ENCODE measurements at places on chromosomes 7 and 10.
A peak's percentile ranks its signal among the peaks of the same experiment; 100 is the strongest.

DNA sequence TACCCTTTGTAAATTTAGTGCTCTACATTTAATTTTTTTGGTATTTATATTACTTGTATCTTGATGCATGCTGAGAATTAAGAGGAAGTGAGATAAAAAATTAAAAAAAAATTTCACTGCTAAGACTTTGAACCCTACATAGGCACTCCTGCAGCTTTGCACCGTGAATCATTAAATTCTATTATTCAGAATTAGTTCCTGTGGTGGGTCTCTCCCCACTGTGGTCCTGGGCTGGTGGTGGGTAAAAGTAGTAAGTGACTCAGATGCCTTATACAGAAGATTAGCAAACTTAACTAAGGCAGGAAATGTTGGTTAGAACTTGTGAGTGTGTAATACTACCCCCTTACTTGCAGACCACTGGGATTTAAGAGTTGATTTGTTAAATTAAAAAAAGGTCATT, 72.6 kb downstream of the AP3M1 start:
- DNase-seq, result no peak

- DNase-seq, result no peak
Observed at GRCh38 chr7:98753989-98754479, 115.8 kb downstream of the TMEM130 start.

GRCh38 chr10:87550741-87551140, 46.0 kb downstream of the MINPP1 start:
- no peak for DNase-seq

DNA sequence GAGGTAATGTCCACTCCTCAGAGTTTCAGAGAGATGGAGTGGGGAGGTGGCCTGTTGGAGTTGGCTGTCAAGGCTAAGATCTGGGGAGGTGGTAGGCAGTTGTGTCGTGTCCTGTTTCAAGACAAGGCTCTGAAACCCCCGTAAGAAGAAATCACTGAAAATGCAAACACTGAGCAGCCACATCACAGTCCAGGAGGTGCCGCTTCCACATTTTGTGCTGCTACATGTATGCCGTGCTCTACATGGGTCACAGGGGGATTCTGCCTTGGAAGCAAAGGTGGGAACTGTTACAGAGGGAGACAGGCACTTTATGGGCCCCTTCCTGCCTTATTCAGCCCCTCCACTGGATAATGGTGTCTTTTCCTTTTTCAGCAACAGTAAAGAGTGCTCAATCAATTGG, 11.9 kb downstream of the WDR91 start:
- no peak for DNase-seq

DNA sequence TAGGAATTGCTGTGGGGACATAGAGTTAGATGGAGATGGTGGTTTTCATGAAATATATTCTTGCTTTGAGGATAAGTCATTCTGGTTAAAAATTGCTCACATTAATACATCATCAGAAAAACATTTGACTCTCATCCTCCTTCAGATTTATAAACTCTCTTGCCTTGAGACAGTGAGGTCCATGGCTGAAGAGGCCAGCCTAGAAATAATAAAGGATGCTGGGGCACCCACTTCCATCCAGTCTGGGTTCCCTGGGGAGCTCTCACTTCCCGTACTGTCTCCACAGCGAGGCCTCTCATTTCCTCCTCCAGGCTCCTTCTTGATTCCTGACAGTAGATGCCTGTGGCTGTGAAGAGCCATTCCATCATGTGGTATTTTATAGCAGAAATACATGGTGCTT, 73.3 kb upstream of the PRKG1 start:
- no peak for DNase-seq

DNA sequence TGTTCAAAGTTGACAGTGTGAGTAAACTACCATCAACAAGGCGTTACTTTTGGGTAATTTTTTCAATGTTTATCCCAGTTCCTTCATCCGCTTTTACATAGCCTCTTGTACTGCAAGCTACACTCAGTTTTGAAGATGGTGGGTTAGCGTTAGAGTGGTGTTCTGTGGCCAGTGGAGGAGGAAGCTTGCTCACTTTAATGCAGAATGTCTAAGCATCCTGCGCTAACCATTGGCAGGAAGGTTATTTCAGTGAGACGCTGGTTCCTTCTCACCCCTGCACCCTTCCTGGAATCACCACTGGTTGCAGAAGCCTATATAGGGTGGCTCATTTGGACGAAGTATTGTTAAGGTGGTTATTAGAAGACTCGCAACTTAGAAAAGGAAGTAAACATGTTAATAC, 159.1 kb downstream of the CELF2 start:
- no peak for DNase-seq

GRCh38 chr10:32995066-32995622, 37.1 kb upstream of the ITGB1 start:
- no peak for DNase-seq

- DNase-seq, result peak; percentile 45
Observed at GRCh38 chr10:34780818-34781380, 34.2 kb downstream of the PARD3 start.

- DNase-seq, result no peak
Observed at GRCh38 chr7:115701141-115701540, 329.4 kb downstream of the TFEC start.

DNA sequence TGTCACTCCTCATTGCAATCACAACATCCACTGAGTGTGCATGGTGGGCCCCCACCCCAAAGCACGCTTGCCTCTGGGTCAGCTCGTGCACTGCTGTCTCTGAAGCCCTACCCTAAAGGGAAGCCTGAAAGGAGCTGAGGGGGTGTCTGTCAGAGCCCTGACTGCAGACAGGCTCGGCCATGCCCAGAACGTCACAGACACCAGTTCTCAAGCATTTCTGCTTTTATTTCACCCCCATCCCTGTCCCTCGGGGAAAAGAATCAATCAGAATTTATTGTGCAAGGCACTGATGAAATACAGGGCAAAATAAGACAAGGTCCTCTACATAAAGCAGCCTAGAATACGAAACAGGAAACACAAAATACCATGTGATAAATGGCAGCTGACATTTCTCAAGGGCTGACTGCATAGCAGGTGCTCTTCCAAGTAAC, 231.8 kb downstream of the WDR37 start:
- DNase-seq, result peak; percentile 78

DNA sequence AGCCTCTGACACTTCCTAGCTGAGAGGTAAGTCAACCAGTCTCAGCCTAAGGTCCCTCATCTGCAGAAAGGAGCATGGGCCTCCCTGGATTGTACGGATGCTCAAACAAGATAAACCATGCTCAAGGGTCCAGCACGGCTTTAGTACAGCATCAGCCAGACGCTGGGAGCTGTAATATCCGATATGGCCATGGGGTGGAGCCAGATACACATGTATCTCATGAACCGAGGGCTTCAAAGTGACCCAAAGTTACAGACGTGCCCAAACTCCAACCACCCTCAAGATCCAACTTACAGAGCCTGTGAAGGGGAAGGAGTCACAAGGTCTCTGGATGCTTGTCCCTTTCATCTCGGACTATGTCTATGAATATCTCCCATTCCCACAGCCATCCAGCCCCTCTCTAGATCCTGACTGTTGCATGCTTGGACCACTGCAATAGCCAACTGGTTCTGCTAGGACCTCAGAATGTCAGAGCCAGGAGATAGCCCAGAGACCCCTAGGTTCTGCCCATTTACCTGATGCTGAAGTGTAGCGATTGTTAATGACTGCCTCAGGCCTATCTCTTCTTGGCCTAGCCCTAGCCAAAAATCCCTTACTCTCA, 142.4 kb downstream of the SH3PXD2A start:
- DNase-seq, result peak; percentile 95

DNA sequence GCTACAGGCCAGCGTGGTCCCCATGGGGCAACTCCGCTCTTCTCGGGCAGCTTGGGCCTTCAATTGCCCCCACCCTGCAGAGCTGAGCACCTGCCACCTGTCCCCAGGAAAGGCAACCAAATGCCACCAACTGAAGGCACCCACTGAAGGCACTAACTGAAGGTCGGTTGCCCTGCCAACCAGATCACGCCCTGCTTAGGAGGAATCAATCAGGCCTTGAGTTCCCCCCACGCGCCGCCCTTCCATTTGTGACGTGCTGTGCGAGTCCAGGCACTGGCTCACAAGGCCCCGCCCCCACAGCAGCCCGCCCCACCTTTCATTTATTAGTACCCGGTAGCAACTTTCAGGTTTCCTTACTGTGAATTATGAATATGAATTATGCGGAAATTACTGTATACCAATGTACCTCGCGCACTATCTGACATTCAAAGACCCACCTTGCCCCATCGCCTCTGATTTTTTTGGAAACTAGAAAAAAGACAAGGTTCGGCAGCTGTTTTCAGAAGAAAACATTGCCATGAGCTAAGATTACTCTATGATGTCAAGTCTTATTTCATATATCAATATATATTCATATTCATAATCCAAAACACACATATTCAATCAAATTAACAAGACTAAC, 83.6 kb upstream of the ABI1 start:
- DNase-seq, result no peak

GRCh38 chr7:107530751-107531150, 33.0 kb downstream of the COG5 start:
- no peak for DNase-seq

- no peak for DNase-seq
Observed at GRCh38 chr10:72315054-72315453, 39.7 kb downstream of the DNAJB12 start.

GRCh38 chr10:28680358-28680752, 3.0 kb downstream of the BAMBI start:
- peak; percentile 39 for DNase-seq

GRCh38 chr10:33460505-33461294, 126.2 kb upstream of the NRP1 start:
- no peak for DNase-seq

DNA sequence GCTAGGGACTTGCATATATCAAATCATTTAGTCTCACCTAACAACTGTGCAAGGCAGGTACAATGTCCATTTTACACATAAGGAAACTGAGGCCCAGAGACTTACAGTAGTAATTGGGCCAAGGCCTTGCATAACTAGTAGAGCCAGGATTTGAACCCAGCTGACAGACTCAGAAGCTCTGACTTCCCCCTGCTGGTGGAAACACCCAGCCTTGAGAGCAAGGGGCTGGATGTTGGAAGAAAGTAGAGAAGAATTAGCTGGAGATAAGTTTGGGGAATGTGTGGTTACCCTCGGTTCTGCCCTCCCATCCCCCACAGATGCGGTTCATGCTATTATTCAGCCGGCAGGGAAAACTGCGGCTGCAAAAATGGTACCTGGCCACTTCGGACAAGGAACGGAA, 2.0 kb downstream of the AP1S1 start:
- no peak for DNase-seq

GRCh38 chr7:28626624-28627262, 214.4 kb downstream of the CREB5 start:
- peak; percentile 77 for DNase-seq

DNA sequence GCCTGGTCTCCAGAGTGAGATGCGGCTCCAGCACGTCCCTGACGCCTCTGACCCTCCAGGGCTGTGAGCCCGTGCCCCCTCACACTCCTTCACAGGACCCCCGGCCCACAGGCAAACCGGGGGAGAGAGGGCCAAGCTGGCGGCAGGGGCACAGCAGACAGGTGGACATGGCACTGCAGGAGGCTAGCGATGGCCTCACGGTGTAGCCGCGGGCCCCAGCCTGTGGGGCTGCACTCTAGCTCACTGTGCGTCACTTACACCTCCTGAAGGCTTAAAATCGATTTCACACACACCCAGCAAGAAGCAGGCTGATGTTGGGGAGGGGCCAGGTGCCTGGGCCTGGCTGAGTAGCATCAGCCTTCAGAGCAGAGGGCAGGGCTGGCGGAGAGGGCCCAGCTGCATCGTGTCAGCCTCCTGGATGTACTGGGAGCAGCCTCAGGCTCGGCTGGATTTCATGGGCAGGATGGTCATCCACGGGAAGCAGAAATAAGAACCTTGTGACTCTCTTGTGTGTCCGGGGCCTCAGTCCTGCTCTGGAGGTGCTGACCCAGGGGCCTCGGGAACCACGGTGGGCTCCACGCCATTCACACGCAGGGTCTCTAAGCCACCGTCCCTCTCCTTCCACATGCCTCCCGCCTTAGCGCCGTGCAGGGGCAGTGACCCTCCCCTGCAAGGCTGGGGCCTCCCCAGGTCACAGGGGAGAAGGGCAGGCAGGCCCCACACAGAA, 19.4 kb upstream of the KNDC1 start:
- no peak for DNase-seq

GRCh38 chr10:108112218-108112617, 947.7 kb upstream of the SORCS1 start:
- DNase-seq, result no peak

- DNase-seq, result no peak
Observed at GRCh38 chr10:551373-552252, 137.9 kb downstream of the DIP2C start.

DNA sequence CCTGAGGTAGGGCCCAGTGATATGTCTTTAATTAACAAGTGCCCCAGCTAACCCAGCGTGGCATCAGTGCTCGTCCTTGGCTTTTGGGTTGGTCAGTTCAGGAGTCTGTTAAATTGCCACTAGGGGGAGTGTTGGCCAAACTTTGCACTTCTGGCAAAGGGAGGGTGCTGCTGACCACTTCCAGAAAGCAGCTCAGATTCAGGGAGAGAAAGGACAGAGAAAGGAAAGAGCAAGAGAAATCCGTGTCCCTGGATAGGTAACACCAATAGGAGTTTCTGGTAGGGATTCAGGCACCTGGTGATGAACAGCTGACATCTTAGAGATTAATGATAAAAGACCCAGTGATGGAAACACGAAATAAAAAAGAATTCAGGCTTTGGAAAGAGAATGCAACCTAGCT, 243.1 kb upstream of the AOAH start:
- peak; percentile 83 for DNase-seq

- peak; percentile 81 for DNase-seq
Observed at GRCh38 chr7:1458683-1459511, at the start of gene MICALL2. MICALL2 (minus strand) TSS chr7:1459470; CDS start chr7:1459326, 144 bp downstream.

DNA sequence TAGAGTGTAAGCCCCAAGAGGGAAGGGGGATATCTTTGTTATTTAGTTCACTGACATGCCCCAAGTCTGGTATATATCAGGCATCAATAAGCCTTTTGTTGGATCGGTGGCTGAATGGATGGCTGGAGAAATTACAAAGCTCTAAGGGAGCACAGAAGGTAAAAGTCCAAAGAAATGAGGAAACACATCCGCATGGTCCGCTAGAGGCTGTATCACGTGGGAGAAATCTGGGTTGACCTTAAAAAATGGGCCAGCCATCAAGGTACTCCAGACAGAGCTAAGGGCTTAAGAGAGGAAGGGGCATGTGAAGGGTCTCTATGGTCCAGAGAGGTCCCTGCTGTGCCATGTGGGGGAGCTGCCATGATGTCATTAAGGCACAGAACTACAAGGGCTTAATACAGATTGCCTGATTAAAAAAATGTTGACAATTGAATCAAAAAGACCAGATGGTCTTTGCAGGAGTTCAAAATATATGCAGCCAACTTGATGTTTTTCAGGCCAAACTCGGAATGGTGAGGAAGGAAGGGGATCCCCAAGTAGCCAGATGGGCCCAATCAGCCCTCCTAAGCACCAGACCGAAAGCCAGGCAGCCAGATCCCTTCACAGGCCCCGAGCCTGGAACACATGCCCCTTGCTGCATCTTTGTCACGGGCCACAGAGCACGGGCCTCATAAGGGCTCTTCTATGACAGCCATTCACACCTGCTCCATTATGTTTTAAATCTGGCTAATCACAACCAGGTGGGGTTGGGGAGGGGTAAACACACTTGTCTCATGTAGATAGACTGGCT, 31.9 kb downstream of the SCRN1 start:
- no peak for DNase-seq

- DNase-seq, result peak; percentile 59
Observed at GRCh38 chr10:110269374-110270318, 35.1 kb downstream of the SMNDC1 start.

GRCh38 chr7:116340943-116341907, 130.9 kb downstream of the TES start:
- no peak for DNase-seq

GRCh38 chr7:66306243-66306642, 101.1 kb downstream of the TPST1 start:
- DNase-seq, result no peak

- DNase-seq, result no peak
Observed at GRCh38 chr7:142851919-142852318, 3.0 kb upstream of the EPHB6 start.
